ENCODE measurements at places on chromosomes 5 and 9.

DNA sequence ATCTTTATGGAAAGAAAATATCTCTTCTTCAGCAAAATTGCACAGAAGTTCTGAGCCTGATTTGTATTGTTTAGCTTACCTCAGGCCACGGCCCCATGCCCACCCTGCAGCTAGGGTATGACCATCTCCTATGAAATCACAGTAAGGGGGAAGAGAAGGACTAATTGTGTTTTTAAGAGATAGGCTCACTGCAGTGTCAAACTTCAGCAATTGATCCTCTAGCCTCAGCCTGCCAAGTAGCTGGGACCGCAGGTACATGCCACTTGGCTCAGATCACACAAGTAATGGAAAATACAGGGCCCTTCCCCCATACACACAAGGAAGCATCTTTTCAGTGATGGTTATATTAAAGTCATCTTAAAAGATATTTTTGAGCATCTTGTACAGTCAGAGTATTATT is 60.0 kb downstream of the DMAC1 start:
- DNase-seq, result no peak

DNA sequence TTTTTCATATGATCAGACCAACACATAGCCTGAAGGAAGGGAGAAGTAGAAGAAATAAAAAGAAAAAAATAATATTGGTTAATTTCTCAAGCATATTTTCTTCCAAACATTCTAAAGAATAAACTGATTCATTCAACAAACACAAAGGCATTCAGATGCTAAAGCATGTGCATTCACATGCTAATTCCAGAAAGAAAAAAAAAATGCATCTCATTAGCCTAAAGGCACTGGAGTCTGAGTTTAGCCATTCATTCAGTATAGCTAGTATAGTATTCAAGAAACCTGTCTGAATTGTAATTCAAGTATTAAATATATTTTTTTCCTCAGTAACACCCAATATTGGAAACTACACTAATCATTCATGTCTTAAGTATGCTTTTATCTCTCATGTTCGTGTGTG is 61.0 kb upstream of the FER start:
- DNase-seq, result no peak

- no peak for DNase-seq
Observed at GRCh38 chr5:87252283-87252605, 15.4 kb upstream of the RASA1 start.

DNA sequence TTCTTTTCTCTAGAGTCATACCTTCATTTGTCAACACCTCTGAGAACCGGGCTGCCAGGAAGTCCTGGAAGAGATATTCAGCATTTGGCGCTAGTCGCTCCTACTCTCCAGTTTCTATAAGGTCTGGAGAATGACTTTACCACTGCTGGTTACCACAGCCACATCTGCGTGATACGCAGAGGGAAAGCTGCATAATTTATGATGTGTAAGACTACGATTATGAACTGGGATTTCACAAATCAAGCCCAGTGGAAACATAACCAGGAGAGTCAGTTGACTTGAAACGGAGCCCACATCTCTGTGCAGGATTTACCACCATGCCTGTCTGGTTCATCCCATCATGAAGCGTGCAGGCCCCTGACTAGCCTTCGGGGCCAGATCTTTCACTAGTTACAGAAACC is 72.6 kb downstream of the FGF1 start:
- no peak for DNase-seq

GRCh38 chr5:4373051-4373820 is 766.9 kb upstream of the ADAMTS16 start:
- DNase-seq, result no peak

DNA sequence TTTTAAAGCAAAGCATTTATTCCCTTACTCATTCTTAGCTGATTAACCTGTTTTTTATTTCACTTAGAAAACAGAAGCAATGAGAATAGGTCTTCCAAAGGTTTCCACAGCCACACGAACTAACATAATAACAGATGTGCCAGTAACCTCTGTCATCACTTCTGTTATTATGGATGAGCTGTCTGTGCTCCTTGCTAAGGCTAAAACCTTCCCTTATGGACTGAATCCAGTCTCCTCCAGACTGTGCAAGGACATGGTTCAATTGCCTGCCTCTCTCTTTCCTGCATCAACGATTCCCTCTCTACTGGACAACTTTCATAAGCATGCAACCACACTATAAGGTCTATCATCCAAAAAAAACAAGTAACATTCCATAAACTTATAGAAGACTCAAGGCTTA is 1446.2 kb downstream of the MAT2B start:
- DNase-seq, result no peak

DNA sequence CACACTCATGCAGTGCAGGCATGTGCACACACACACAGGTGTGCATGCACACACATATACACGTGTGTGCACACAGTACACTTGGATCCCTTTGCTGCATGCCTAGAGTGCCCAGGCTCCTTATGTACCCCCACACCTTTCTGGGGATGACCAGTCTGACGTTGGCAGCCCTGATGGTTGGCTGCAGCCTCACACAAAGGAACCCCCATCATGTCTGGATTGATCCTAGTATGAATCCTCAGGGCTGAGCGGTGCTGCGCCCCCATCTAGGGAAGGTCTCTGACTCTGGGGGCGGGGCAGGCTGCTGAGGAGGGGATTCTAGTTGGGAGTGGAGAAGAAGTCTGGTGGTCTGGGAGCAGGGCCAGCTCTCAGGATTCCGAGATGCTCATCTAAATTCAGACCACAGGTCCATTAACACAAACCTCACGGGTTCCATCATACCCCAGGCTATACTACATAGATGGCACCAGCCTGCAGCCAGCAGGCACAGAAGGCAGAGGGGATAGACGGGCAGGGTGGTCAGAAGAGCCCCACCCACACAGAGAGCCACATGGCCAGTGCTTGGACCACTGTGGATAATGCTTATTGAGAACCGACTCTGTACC is 50.5 kb upstream of the OLFM1 start:
- DNase-seq, result no peak

- DNase-seq, result no peak
Observed at GRCh38 chr5:160324886-160325285, 12.5 kb upstream of the CCNJL start.

Measured in head of caudate nucleus (tissue), 42 donors.